GM10248 (cell line): ENCODE measurements at places on chromosomes 3 and 15.

DNA sequence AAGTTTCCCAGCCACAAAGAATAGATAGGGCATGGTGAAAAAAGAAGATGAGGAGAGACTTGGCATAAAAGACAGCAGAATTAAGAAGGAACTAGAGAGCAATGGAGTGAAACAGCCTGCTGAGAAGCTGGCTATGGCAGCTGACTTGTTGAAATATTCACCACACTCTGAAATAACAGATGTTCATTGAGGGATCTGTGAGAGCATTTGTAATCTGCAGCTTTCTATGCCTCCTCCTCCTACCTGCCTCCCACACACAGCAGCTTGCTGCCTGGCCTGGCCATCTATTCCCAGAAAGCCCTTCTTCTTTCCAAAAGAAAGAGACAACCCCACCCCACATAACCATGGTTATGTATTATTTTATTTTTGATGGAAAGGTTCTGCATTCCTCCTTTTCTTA is 303.9 kb downstream of the GAP43 start:
- DNase-seq, result no peak

- no peak for DNase-seq
Observed at GRCh38 chr15:45180201-45180600, 7.6 kb downstream of the SHF start.

GRCh38 chr3:30112902-30113484 is 493.4 kb upstream of the TGFBR2 start:
- DNase-seq, result no peak

GRCh38 chr15:65311760-65312159 is 7.3 kb downstream of the RNU5B-1 start:
- no peak for DNase-seq

DNA sequence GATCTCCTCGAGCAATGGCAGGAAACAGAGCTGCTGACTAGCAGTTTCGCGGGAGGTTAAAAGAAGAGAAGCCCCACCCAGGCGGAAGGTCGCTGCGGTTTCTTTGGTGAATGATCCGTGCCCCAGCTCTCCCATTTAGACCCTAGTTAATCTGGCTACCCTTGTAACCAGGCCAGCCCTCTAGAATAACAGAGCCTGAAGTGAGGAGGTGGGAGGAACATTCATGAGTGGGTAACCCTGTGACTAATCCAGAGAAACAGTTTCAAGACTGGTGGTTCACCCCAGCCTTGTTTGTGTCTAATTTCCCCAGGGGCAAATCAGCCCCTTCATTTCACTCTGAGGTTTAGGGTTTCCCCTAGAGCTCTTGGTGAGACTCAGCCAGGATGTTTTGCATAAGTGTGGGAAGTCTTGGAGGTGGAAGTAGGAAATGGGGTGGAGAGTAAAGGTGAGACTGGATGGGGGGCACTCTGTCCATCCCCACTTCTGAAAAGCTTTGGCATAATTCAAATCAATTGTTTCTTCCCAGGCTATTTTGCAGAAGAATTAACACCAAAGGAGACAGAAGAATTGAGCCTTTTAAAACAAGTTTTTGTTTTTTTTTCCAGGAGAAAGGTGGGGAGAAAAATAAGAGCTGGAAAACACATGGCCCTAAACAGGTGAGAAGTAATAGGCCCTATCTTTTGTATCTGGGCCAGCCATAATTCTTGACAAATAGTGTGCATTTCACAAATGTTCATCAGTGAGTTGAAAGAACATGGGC is 303.1 kb downstream of the RPLP1 start:
- peak; percentile 79 for DNase-seq

GRCh38 chr15:50051811-50052419 is 67.1 kb downstream of the ATP8B4 start:
- DNase-seq, result peak; percentile 15

GRCh38 chr3:193499801-193500485 is 54.8 kb downstream of the ATP13A4 start:
- DNase-seq, result no peak

- DNase-seq, result no peak
Observed at GRCh38 chr3:36784138-36784635, 19.8 kb upstream of the DCLK3 start.

DNA sequence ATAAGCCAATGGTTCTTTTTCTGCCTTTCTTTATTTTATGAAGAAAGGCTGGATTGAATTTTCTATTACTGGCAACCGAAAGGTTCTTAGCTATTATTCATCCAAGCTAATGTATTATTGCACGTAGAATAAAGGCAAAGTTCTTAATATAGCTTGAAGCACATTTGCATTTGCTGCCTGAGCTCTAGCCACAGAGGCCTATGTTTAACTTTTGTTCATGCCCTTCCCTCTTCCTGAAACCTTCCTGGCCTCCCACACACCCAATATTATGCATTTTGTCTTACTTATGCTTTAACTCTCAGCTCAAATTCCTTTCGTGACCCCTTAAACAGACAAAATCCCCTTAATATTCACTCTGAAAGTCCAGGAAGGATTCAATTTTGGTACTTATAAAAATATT is 71.0 kb upstream of the ZNF280D start:
- DNase-seq, result no peak

GRCh38 chr15:33163816-33164215 is 30.7 kb downstream of the FMN1 start:
- no peak for DNase-seq

DNA sequence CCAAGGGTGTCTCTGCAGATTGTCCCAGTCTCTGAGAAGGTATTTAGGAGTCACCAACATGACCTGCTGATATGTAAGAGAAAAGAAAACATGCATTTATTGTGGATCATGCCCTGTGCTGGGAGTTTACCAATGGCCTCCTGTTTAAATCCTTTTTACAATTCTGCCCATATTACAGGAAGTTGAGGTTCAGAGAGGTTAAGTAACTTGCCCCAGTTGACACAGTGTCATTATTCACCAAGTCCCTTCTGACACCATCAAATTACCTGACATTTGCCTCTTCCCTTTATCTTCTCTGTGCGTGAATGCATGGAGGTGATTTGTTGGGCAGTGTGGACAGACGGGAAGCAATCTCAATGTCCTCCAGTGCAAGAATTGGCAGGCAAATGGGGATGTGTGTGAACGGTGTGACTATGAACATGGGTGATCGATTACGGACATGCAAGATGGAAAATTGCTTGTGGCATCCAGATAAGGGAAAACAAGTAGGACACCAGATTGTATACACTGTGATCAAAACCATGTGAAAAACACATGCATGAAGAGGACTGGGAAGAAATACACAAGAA is 27.3 kb downstream of the ZNF710 start:
- no peak for DNase-seq

DNA sequence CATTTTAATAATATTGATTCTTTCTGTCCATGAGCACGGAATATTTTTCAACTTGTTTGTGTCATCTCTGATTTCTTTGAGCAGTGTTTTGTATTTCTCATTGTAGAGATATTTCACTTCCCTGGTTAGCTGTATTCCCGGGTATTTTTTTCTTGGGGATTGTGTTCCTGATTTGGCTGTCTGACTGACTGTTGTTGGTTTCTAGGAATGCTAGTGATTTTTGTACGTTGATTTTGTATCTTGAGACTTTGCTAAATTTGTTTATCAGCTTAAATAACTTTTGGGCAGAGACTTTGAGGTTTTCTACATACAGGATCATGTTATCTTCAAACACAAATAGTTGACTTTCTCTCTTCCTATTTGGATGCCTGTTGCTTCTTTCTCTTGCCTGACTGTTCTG is 418.8 kb upstream of the ALCAM start:
- no peak for DNase-seq

DNA sequence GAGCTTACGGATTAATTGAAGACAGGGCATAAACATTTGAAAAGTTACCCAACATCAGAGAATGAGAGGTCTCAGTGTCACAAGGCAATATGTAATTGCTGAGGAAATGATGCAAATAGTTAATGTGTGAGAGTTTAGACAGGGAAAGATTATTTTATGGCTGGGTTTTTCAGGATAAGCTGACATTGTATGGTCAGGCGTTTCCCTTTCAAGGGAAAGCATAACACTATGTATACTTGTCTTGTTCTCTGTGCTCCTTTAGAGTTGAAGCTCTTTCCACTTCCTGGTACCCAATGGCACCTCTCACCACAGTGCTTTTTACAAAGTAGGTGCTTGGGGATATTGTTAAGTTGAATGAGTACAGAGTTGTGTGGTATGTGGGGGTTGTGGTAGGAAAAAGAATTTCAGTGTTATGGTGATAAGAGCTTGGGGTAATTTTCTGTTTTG is 19.9 kb downstream of the IQGAP1 start:
- DNase-seq, result no peak

GRCh38 chr15:89494031-89494430 is 2.4 kb downstream of the RHCG start:
- no peak for DNase-seq

- DNase-seq, result no peak
Observed at GRCh38 chr15:69181424-69181823, 21.0 kb downstream of the GLCE start.

DNA sequence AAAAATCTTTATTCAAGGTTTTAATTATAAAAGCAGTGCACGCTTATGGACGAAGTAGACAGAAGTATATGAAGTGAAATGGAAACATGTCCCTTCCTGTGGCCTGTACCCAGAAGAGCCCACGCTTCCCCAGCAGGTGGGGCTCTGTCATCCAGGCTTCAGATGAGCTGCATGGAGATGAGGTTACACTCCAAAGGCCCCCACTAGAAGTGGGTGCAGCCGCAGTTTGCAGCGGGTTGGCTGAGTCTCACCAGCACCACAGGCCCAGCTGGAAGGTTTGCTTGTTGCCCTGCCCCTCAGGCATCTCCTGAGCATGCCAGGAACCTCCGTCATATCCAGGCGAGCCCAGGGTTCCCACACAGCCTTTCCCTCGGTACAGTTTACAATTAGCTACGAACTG is 33.1 kb downstream of the PRR20G start:
- no peak for DNase-seq

- peak; percentile 73 for DNase-seq
Observed at GRCh38 chr3:170632780-170633179, 46.9 kb upstream of the SLC7A14 start.

GRCh38 chr3:191331388-191331787 is 1.1 kb upstream of the UTS2B start:
- DNase-seq, result no peak

DNA sequence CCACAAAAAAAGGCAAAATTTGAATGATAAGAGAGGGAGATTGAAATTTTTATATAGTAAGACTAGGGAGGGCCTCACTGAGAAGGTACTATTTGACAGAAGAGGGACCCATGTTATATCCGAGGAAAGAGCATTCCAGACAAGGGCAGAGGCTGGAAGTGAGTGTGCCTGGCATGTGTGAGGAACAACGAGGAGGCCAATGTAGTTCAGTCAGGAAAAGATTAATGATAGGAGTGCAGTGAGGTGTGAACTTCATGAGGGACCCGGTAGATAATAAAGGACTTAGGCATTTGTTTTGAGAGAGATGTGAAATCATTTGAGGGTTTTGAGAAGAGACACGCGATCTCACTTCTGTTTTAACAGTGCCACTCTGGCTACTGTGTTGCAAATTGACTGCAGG is 36.3 kb downstream of the ASTE1 start:
- no peak for DNase-seq

- no peak for DNase-seq
Observed at GRCh38 chr3:144894576-144894975, 923.0 kb downstream of the DIPK2A start.

- no peak for DNase-seq
Observed at GRCh38 chr3:24287755-24288450, 206.7 kb downstream of the THRB start.

- DNase-seq, result no peak
Observed at GRCh38 chr15:63603516-63603915, 6.3 kb downstream of the FBXL22 start.

DNA sequence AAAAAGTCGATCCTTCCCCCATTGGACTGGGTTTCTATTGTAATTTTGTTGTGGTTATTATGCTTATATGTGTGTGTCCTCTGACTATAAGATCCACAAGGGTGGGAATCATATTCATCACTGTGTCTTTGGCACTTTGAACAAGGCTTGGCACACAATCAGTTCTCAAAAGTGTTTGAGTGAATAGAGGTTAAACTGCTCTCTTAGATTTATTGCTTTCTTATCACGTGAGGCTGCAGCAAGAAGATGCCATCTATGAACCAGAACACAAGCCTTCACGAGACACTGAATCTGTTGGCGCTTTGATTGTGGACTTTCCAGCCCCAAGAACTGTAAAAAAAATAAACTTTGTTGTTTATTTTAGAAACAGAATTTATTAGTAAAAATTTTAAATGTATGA is 295.0 kb upstream of the MDFIC2 start:
- DNase-seq, result no peak

- DNase-seq, result no peak
Observed at GRCh38 chr3:111506435-111506834, 35.6 kb upstream of the CD96 start.

- no peak for DNase-seq
Observed at GRCh38 chr3:167445491-167445890, 28.4 kb downstream of the SERPINI2 start.

- no peak for DNase-seq
Observed at GRCh38 chr15:55528812-55529211, 20.8 kb upstream of the DNAAF4 start.

DNA sequence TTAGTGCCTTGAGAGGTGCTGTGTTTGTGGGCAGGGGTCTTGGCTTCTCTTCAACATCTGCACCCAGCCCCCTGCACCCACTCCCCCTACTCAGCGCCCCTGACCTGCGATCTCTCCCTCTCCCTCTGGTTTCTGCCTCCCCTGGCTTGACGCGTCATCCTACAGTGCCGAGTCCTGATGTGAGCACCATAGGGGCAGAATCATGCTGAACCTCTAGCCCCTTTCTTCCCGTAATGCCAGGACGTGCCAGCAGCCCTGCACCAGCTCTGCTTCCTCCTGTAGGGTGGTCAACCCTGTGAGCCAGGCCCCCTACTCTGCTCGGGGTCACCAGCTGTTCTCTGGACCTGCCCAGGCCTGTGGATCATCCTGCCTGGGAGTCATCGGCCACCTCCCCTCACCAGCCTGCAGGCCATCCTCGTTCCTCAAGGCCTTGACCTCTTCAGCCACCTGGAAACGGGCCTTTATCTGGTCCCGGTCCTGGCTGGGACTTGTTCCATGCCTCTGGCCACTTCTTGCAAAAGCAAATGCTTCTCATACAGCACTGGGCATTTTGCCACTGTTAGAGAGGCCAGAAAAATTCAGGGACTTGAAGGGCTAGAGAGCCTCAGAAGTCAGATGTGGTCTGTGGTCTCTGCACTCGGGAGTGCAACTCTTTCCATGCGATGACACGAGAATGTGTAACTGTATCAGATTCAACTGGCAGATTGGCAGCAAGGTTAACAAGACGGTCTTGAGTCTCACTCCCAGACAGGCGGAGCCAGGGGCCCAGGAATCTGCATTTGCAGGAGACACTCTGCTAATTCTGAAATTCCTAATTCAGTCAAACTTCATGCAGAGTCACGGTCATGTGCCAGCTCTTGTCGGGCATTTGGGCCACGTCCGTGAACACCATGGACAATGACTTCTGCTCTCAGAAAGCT is 16.7 kb upstream of the KLF15 start:
- no peak for DNase-seq
